NCI-H510A (cell line): ENCODE measurements at places on chromosomes 4 and X.

GRCh38 chrX:17836830-17837229 is 24.3 kb downstream of the RAI2 start:
- DNase-seq: no peak

- DNase-seq: no peak
Observed at GRCh38 chr4:150056569-150056968, 21.7 kb upstream of the DCLK2 start.

DNA sequence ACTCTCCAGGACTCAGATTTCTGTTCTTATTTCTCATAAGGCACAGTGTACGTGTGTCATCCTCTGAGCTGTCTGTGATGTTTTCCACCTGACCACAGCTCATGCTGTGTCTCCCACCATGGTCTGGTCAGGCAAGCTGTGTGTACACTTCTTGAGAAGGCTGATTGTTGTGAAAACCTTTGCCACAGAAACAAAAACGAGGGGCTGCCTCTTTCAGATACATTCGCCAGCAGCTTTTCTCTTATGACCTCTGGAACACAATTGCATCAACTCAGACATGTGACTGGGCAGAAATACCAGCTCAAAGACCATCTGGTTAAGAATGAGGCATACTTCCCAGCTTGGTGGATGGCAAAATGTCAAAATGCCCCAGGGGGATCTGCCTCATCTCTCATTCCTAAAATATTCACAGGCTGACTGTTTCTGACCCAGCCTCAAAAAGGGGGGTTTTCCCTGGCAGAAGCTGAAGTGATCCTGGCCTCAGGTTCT is 46.1 kb downstream of the PGRMC2 start:
- no peak for DNase-seq

- no peak for DNase-seq
Observed at GRCh38 chrX:40099055-40099958, 1.5 kb upstream of the BCOR start.

DNA sequence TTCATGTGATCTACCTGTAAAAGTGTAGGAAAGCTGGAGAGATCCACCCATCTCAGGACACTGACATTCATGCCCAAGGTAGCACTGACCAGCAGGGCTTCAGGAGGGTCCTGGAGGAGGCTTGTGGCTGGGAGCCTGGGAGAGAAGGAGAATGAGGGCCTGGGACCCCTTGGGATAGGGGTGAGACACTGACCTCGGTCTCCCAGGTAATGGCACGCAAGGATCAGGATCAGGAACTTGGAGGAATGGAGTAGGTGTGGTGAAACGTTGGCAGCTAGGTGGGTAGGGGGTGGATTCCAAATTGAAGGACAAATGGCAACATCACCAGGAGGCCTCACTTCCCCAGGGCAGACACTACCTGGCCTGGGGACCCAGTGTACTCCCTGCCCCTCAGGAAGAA is 12.4 kb upstream of the RGS12 start:
- DNase-seq: no peak

DNA sequence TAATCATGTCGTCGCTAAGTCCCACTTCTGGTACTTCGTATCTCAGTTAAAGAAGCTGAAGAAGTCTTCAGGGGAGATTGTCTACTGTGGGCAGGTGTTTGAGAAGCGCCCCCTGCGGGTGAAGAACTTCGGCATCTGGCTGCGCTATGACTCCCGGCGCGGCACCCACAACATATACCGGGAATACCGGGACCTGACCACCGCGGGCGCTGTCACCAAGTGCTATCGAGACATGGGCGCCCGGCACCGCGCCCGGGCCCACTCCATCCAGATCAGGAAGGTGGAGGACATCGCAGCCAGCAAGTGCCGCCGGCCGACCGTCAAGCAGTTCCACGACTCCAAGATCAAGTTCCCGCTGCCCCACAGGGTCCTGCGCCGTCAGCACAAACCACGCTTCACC is 11.3 kb downstream of the PNCK start:
- DNase-seq: no peak

DNA sequence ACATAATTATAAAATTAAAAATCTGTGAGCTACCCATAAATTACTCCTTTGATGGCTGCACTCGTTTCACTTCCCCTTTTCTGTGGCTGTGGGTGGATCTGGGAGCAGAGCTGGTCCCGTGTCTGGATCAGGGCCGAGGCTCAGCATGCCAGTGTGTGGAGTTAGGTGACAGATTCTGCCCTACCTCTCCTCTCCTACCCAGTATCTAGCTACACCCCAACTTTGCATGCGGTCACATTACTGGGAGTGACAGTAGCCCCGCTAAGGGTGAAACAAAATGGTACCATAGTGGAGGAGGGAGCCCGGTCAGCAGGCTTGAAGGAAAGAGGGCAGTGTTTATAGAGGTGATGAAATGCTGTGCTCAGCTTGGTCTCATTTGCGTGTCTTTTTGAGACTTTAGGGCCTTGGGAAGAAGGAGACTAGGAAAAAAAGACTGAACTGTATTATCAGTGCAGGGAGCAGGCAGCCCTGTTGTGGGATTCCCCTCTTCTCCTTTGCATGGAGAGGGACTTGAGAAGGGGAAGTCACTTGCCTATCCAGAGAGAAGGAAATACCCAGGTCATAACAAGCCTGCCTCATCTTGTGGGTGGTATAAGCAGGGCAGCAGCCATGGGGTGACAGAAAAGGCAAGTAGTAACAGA is 48.4 kb downstream of the ARHGAP10 start:
- DNase-seq: no peak

DNA sequence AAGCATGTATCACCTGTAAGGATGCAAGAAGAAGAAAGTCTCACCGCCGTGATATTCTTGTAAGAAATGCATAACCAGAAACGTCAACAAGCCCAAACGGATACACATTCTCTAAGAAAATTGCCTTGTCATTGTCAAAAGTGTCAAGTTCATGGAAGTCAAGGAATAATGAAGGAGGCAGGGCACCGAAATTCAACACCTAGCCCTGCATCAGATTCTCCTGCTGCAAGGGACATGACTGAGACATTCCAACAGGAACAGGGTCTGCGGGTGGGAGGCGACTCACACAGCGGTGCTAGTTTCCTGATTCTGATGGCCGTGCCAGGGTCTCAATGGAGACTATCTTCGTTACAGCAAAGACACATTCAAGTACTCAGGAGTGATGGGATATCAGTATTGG is 26.7 kb downstream of the IRF2 start:
- no peak for DNase-seq

- no peak for DNase-seq
Observed at GRCh38 chr4:88567591-88567990, 24.7 kb upstream of the HERC3 start.

DNA sequence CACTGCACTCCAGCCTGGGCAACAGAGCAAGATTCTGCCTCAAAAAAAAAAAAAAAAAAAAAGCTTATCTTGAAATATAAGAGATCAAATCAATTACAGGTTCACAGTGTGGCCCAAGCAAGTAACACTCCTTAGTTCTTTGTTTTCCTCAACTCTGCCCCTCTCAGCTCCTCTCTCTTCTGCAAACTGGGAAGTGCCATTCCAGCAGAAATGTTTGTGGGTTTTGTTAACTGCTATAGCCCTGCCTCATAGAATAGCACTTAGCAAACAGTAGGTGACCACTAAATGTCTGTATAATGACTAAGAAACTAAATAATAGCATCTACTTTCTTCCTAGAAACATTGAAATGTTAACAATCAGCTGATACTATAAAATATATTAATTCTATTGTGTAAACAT is 160.0 kb upstream of the NAP1L5 start:
- DNase-seq: no peak

DNA sequence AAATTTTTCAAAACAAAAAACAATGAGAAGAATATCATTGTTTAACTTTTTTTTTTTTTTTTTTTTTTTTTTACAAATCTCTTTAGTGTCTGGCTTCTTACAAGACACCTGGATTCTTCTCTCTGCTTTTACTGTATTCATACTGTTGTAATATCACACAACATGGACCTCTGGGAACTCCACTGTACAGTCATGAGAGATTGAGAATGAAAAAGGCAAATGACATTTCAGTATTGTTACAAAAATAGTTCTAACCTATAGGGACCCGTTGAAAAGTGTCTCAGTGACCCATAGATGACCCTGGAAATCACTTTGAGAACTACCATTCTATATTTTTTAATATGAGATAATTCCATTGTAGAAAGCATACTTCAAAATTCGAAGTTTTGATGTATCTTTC is 124.4 kb downstream of the SLIT2 start:
- no peak for DNase-seq
